ENCODE measurements at places on chromosomes 11 and 22. TPM values are rescaled to one million over a fixed set of nuclear protein-coding genes. Genes with fewer than 3 reads are reported as not detected.
A peak's percentile ranks its signal among the peaks of the same experiment; 100 is the strongest.

DNA sequence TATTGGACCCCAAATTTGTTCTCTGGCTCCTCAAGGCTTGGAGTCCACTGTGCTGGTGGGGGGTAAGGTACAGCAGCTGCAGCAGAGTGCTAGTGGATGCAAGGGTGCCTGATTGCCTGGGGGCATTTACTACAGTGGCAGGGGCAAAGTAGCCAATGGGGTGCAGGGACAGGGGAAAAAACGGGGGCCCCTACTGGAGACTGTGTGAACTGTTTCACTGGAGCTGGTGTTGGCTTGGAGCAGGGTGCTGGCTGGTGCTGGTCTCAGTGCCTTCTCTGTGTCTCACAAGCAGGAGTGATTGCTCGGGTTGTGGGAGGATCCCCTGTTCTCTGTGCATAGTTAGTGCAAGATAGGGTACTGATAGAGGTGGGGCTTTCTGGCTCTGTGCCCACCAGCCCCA, 935.9 kb downstream of the JRKL start:
- no peak for DNase-seq

DNA sequence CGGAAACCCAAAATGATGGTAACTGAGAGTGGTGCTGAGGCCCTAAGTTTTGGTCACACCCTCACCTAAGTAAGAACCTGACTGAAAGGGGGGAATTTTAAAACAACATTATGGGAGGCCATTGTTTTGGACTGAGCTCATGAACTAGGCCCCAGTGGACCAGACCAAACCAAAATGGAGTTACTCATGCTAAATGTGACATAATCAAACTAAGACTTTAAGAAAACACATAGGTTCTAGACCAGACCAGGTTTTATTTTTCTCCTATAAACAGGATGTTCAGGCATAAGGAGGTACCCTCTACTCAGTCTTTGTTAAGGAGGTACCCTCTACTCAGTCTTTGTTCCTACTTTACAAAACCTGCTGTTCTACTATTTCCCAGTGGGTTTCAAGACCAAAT, 7.4 kb upstream of the EI24 start:
- DNase-seq = no peak

The TUBA8 gene
- 3.2 TPM for total RNA-seq

The HTR3A gene
- not detected for total RNA-seq

- DNase-seq = no peak
Measured at GRCh38 chr11:129319751-129320150, 55.9 kb upstream of the BARX2 start.

GRCh38 chr11:120606211-120607010, 94.9 kb downstream of the GRIK4 start:
- DNase-seq = no peak

The CASP1 gene
- not detected for total RNA-seq

GRCh38 chr11:129423426-129423825, 47.8 kb downstream of the BARX2 start:
- DNase-seq = no peak

- DNase-seq = no peak
Measured at GRCh38 chr11:69335781-69336405, 41.9 kb downstream of the MYEOV start.

DNA sequence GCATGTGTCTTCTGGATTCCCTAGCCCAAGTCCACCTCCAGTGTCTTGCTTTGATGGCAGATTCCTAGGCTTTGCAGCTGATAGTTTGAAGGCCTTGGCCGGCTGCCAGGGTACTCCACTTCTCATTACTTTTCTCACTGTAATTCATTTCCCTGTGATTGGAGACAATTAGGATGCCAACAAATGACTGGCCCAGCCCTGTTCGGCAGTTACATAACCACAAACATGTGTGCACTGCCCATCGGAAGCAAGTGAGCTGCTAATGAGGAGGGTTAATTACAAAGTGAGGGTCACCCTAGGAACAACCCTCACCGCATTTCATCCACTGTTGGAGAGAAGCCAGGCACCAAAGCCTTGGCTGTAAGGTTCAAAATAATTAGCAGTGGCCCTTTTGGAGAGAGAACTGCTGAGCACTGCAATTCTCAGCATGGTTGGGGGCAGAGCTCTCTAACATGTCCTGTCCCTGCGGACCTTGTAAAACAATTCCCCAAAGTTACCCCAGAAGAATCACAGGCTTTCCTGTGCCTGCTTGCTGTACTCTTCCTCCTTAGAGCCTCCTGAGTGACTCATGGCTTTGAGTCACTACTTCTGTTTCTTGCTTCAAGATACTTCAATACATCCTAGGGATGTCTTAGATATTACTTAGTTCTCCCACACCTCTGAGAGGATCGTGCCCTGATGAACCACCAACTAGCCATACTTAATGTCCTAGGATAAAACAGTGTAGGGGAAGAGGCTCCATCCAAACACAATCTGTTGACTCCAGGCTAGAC, 109.7 kb upstream of the GALNT18 start:
- DNase-seq = no peak

DNA sequence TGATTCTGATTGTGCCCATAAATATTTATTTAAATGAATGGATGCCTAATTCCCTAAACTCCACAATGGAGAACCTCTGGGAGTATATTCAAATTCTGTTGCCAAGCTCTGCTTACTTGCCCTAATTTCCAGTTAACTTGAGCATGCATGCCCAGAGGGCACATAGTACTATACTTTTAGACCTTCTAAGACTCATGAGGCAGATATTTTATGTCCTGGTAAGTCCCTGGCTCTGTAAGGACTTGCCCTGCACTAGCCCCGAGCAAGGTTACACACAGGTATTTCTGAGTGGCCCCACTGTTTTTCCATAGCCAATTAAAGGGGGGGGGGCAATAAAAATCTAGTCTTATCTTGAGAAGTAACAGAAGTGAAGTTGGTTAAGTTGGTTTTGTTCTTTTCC, 21.1 kb upstream of the CAPRIN1 start:
- no peak for DNase-seq

DNA sequence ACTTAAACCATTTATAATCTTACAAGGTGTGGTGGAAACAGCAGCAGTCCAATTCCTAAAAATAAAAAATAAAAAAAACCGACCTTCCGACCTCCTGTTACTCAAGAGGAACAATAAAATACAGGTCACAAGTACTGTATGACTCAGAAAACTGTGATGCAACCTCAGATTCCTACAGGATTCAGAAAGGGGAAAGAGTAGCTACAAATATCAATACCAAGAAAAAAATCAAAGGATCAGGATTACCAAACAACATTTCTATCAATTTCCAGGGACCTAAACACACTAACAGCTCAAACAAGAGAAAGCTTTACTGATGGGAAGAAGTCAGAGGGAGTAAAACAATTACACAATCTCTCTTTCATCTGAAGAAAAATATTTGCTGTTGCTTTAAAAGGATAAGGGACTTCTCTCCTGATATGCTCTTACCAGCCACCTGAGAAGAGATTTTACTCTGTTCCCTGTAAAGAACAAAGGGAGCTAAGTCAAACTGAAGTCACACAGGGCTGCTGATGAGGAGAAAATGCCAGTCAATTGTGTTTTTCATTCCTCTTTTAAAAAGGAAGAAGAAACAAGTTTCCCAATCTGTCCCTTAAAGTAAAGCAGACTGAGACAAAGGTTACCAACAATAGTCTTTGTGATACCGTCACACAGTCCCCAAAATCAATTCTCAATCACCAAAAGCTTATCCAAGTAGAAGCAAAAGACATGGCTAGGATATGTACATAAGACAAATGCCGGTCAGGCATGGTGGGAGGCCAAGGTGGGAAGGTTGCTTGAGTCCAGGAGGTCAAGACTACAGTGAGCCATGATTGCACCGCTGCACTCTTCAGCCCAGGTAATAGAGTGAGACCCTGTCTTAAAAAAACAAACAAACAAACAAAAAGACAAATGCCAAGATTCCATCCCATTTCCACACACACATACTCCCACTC, 39.3 kb downstream of the AMBRA1 start:
- DNase-seq = no peak

GRCh38 chr22:27456696-27457503, 344.7 kb downstream of the MN1 start:
- no peak for DNase-seq

GRCh38 chr11:15645201-15645600, 530.5 kb downstream of the INSC start:
- DNase-seq = no peak

GRCh38 chr11:64131683-64132190, 34.2 kb downstream of the MACROD1 start:
- no peak for DNase-seq

The PACSIN3 gene
- 59.6 TPM for total RNA-seq

- no peak for DNase-seq
Measured at GRCh38 chr11:58742140-58742539, 10.4 kb upstream of the GLYAT start.

DNA sequence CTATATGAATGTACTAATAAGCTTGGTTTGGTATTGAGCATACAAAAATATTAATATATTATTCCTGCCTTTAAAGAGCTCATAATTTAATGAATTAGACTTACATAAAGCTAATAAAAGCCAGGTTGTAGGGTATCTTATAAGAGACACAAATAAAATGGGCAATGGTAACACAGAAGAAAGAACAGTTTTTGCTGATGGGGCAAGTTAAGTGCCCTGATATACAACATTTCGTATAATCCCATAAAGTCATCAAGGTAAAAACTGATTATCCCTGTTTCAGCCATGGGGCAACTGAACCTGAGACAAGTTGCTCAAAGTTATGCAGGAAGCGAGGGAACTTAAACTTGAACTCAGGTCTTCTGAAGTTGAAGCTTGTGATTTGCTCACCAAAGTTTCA, 48.9 kb upstream of the ARHGAP20 start:
- no peak for DNase-seq

DNA sequence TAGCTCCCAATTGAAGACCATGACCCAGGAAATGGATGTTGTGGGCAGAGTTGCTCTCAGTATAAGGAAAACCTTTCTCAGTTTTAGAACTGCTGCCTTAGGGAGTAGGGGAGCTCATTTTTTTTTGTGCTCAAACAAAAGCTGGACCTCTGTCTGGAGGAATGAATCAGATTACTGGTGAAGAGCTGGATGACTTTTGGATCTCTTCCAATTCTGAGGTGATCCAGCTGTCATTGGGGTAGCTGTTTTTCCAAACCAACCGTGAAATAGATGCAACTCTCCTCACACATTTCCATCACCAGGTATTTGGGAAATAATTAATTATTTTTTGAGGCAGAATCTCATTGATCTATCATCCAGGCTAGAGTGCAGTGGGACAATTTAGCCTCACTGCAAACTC, 251.3 kb upstream of the PLET1 start:
- DNase-seq = no peak

DNA sequence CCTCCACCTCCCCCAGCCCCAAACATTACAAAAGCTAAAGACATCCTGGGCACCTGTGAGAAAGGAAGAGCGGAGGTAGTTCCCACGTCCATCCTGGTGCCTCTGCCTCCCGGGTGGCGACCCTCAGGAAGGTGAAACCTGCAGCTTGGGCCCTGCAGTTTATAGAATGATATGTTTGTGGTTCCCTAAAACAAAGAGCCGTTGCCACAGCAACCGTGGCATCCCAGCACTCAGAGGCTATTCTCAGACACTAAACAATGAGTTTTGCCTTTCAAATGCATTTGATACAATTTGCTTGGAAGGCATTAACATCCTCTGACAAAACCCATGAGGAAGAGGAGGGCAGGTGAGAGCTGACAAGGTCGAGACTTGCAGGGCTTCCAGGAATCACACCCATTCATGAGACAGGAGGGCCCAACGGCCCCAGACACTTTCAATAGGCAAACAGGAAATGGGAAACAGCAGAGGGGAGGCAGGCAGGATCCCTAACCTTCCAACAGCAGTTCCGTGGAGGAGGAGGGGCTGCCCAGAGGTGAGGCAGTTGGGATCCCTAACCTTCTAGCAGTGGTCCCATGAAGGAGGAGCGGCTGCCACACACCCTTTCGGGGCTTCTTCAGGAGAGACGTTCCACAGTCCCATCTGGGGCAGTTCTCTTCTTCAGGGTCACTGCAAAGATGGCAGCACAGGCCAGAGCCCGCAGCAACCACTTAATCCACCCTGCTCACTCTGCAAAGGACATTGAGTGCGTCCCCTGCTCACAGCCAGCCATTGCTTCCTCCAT, 379.2 kb downstream of the SHANK2 start:
- DNase-seq = no peak

DNA sequence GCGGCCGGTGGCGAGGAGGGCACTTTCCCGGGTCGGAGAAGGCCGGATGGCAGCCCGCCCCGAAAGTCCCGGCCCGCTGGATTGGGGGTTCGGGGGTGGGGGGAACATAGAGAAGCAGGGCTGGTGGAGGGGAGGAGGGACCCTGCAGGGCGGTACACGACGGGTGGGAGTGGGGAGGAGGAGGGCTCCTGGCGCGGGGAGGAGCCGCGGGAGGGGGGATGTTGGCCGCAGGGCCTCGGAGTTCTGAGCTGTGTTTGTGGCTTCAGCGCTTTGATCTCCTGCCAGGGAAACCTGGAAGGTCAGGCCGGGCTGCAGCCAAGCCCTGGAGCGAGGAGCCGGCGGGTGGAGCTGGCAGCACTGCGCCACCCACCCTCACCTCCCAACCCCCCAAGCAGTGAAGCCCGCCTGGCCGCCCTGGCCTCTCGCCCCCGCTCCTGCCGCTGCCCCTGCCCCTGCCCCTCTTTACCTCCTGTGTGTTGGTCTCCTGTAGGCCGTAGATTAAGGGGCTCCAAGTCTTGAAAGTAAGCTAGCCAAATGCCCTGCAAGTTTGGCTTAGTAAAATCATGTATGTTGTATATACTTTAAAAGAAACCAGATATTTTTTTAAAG, 30.9 kb downstream of the C22orf31 start:
- DNase-seq = peak; percentile 39

The KRTAP5-10 gene
- total RNA-seq = not detected

The BARX2 gene
- total RNA-seq = 3.7 TPM

GRCh38 chr11:63768237-63769041, at the start of gene ZFTA:
TSS of gene ZFTA (minus strand) at chr11:63768775. CDS start at chr11:63768622, 153 bp downstream.
- peak; percentile 73 for DNase-seq

DNA sequence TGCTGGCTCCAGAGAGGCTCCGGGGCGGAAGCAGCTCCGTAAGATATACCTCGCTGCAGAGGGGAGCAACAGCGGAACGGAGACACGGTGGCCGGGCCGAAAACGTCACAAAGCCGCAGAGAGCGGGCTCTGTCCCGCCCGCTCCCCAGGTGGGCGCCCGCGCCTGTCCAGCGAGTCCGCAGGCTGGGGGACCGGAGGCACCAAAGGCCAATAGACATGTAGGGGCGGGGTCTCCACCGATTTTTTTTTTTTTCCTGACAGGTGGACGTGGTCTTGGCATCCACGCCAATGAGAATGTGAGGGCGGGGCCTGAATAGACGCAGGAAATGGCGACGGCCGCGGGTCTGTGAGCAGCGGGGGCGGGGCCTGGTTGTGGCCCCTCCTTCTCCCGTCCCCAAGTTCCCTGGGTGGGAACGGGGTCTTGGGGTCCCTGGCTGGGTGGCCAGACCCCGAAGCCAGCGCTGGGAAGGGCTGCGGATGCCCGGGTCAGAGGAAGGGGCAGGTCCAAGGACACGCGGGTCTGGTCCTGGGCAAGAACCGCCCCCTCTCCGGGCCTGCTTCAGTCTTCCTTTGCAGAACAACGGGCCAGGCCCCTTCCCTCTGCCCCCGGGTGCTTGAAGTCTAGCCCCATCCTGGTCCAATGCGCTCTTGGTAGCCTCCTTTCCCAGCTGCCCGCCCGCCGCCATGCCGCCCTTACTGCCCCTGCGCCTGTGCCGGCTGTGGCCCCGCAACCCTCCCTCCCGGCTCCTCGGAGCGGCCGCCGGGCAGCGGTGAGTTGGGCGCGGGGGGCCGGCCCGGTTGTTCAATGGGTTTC, at the start of gene DNAJC4:
Gene DNAJC4 (plus strand): TSS at position 378 of the 814 bp plus-strand sequence. CDS start 307 bp downstream, at position 685.
- DNase-seq = peak; percentile 80
